Tongue (tissue), 3 donors: ENCODE measurements at places on chromosomes 7 and 10. TPM values are rescaled to one million over a fixed set of nuclear protein-coding genes. Genes with fewer than 3 reads are reported as not detected.

CYP26C1 gene
- not detected for total RNA-seq

DRGX gene
- total RNA-seq = not detected

SLIT1 gene
- total RNA-seq = 0.72 TPM

SYT15B gene
- total RNA-seq = 1.1 TPM

NEUROD6 gene
- 0.21 TPM for total RNA-seq
